ENCODE measurements at places on chromosomes 6 and 20.

GRCh38 chr6:84007871-84008270 is 25.7 kb upstream of the MRAP2 start:
- DNase-seq: no peak

DNA sequence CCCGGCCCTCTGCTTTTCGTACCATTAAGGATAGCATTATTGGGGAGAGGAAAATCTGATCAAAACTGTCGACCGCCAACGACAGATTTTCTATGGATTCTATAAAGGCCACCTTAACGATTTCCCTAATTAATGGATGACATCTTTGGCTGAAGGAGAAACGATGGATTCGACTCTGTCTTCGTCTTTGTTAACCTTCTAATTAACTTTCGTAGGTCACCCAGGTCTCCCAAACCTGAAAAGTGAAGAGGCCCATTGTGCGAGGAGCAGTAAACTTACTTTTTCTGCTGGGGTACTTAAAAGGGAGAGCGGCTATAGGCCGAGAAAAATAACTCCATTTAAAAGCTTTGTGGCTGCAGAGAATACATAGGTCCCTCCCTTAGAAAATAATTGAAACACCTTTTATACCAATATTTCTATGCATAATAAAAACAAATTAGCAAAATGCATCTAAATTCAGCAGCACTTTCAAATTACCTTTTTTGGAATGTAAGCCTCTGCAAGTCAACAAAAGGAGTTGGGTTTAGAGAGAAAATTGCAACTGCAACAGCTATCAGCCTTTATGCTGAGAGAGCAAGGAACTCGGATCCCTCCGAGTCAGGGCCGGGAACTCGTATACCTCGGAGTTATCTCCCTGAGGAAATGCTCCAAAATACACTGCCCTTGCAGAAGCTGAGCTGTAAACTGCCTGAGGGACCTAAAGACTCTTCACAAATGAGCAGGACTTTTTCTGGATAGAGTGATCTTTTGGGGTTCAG is 31.4 kb upstream of the NR2E1 start:
- DNase-seq: no peak

DNA sequence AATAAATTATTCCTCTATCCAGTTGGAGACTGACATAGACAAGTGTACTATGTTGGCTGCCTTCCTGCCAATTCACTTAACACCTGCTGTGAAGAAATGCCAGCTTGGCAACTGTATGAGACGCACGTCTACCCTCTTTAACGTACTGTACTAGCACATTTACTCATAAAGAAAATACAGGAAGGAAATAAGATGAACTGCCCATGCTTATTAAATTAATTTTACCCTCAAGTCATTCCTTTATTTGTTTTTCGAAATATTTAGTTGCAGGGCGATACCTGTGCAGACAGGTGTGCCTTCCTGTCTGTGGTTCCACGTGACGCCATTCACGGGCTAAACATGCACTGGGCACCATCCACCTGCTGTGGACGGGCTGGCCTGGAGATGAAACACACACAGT is 52.0 kb downstream of the PSMG4 start:
- DNase-seq: no peak

DNA sequence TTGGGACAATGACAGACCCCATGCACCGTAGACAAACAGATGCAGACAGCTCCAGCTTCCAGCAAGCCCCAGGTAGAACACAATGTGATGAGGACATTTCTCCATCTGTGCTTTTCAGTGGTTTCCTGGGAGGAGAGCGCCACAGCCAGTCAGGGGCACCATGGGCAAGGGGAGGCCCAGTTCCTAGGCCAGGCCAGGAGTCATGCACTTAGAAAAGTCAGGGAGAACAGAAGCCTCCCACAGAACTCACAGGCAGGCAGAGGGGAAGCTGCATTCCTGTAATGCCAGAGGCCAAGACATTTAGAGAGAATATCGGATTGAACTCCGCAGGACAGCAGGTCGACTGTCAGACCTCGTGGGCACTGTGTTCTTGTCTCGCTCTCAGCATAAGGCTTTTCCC is 9.2 kb downstream of the SYNDIG1 start:
- no peak for DNase-seq

Measured in activated gamma-delta T cell treated with anti-CD3 and anti-CD28 coated beads, Interleukin-2, amount 50 U/mL, for 16 hours (primary cell).